Activated T-helper 1 cell treated with anti-CD3 and anti-CD28 coated beads, Interleukin-12 subunit alpha, Interleukin-12 subunit beta, Interleukin-2, Interleukin-4 antibody, amounts not matched to agents 30 ng/mL and 10 ng/mL and 1 ng/mL, durations not matched to agents 14 hours and 24 hours and 36 hours (primary cell): ENCODE measurements at places on chromosomes 7 and 10.

DNA sequence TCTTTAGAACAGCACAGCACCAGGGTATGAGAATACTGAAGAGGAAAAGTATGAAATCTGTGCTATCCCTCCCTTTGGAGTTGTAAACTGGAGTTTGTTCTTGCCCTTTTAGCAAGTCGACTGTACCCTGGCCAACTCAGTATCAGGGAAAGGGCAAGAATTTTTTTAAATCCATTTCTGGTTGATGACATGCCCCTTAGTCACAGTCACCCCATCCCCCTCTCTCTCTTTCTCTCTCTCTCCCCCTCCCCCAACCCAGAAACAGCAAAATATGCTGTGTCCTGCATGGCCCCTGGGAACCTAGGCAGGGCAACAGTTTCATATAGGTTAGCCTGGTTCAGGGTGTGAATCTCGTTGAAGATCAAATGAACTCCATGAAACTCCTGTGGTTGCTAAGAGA lies 177.7 kb upstream of the ADO start:
- no peak for DNase-seq
- H3K27ac ChIP-seq = no peak overlapping the region
- H3K4me3 ChIP-seq = peak overlapping the region; percentile 21
- H3K4me1 ChIP-seq = peaks cover 23% of the 10 kb centered on the region
- H3K27me3 ChIP-seq = peaks cover 3% of the 10 kb centered on the region

DNA sequence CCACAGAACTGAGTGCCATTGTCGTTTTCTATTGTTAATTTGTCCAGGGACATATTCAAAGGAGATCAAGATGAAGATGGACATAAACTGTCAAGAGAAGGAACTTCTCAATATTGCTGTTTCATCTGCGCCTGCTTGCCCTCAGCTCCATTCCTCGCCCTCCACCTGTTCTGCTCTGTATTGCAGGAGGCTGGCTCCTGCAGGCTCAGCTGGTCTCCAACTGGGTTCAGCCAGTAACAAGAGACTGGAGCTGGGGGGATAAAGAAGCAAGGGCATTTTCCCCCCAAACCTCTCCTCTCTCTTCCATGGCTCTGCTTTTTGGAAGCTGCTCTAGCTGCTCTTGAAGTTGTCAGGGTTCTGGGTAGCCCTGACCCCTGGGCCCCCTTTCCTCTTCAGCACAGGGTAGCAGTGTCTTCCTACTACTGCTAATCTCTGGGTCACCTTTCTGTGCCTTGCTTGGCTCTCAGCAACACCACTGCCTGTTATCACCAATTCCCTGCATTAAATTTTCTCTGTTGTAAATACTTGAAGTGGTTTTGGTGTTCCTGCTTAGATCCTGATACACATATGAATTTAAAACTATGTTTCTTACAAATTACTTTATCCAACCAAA lies 149.0 kb upstream of the FGFR2 start:
- no peak overlapping the region for H3K4me3 ChIP-seq
- no peaks in the 10 kb centered on the region for H3K4me1 ChIP-seq
- no peak overlapping the region for H3K27ac ChIP-seq
- no peak for DNase-seq
- peaks cover 4% of the 10 kb centered on the region for H3K36me3 ChIP-seq
- H3K27me3 ChIP-seq = peaks cover 3% of the 10 kb centered on the region

- H3K27ac ChIP-seq = peak within 1 kb of the TSS; percentile 81
- H3K4me3 ChIP-seq = no peak within 1 kb of the TSS
- H3K27me3 ChIP-seq = peaks cover 82% of the 10 kb centered on the region
These were observed at the start of gene HOXA13 for GRCh38 chr7:27199849-27200760. Gene HOXA13, minus strand, starts transcription at chr7:27200091. Its CDS starts 14 bp downstream, at chr7:27200077.

DNA sequence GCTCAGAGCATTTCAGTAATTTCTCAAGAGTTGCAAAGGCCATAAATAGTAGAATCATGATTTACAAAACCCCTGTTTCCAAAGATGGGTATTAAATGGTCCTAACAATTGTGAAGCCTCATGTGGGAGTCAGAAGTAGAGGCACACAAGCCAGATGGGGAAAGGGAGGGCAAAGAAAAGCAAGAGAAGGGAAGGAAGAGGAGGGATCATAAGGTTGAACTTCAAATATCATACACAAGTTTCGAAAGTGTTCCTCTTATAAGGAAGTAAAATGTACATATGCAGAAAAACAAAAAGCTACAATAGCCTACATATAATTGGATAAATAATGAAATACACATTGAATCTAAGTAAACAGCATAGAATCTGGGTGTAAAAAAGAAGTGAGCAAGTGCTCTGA lies 6.0 kb downstream of the LIPN start:
- no peak overlapping the region for H3K4me3 ChIP-seq
- no peaks in the 10 kb centered on the region for H3K4me1 ChIP-seq
- DNase-seq = no peak
- peaks cover 28% of the 10 kb centered on the region for H3K27me3 ChIP-seq
- H3K36me3 ChIP-seq = no peaks in the 10 kb centered on the region

DNA sequence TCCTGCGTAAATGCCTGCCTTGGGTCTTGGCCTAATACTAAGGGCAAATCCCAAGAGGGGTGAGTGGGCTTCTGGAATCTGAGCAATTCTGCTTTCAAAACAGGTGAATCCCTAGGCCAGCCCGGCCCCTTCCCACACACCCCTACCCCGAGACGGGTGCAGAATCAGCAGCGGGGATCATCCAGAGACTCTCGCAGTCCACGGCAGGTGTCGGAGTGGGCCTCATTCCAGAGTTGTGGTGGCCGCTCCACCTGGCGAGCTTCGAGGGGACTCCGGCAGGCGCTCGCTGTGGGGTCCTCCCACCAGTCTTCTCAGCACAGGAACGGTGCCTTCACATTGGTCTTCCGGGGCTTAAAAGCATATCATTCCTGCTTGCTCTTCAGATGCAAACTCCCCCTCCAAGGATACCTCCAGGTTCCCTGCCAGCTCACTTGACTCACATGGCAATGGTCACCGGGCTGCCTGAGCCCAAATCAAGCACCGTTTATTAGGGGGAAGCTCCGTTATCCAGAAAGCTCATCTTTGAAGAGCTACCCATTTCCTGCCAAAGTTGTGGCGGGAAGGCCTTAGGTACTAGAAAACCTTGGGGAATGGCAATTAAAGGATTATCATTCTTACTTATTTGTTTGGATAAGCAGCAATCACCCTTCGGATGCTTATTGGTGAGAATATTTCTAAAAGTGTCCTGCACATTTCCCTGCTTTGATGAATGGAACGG lies 67.6 kb downstream of the PRKAG2 start:
- no peak overlapping the region for H3K4me3 ChIP-seq
- H3K27me3 ChIP-seq = no peaks in the 10 kb centered on the region
- H3K36me3 ChIP-seq = no peaks in the 10 kb centered on the region
- no peak overlapping the region for H3K27ac ChIP-seq
- H3K4me1 ChIP-seq = no peaks in the 10 kb centered on the region

DNA sequence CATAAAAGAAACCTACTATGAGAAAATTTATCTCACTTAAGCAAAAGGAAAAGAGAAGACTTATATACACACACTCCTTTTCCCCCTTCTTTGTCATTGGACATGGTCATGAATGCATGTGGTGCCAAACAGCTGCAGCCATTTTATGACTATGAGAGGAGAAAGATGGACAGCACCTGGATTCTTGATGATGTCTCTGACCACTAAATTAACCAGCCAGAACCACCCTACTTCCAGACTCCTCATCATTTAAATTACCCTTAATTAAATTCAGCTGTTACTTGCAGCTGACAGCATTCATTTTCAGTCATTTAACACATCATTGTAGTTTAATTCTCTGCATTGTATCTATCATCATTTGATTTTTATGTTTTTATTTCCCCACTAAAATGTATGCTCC lies 379.0 kb upstream of the HPS1 start:
- no peaks in the 10 kb centered on the region for H3K36me3 ChIP-seq
- no peaks in the 10 kb centered on the region for H3K27me3 ChIP-seq
- H3K27ac ChIP-seq = no peak overlapping the region
- H3K4me1 ChIP-seq = no peaks in the 10 kb centered on the region
- no peak for DNase-seq
- H3K4me3 ChIP-seq = no peak overlapping the region
